ENCODE measurements at places on chromosomes 3 and 15.

DNA sequence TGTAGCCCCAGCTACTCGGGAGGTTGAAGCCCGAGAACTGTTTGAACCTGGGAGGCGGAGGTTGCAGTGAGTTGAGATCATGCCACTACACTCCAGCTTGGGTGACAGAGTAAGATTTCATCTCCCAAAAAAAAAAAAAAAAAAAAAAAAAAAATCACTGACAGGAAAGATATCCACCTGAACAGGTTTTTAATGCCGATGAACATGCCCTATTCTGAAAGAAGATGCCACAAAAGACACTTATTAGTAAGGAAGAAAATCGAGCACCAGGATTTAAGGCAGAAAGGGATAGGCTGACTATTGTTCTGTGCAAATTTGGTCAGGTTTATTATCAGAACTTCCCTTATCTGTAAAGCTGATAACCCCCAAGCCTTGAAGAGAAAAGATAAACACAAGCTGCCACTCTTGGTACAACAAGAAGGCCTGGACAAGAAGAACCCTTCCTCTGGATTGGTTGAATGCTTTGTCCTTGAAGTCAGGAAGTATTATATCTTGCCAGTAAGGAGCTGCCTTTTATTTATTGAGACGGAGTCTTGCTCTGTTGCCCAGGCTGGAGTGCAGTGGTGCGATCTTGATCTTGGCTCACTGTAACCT, 2.7 kb upstream of the PARP16 start:
- no peak for DNase-seq

GRCh38 chr15:34038023-34038870, 757 bp downstream of the AVEN start:
- peak; percentile 84 for DNase-seq

GRCh38 chr15:31034152-31034551, 42.7 kb upstream of the MTMR10 start:
- DNase-seq, result no peak

DNA sequence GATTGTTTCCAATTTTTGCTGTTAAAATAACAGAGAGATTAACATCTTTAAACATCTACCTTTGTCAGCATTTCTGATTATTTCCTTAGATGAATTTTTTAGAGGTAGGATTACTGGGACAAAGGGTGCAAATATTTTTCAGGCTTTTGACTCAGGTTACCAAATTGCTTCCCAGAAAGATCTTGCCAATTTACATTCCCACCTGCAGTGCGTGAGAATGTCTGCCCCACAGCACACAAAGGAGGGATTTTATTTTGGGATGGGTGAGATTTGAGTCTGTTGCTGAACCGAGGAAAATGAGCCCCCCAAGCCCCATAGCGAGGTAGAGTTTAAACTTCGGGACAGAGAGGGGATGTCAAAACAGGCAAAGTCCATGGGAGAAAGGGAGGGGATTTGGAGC, 25.9 kb upstream of the RNU6-1 start:
- DNase-seq, result no peak

GRCh38 chr3:44890258-44890657, 15.8 kb downstream of the TGM4 start:
- DNase-seq, result no peak

GRCh38 chr3:126496894-126497850, 20.4 kb downstream of the UROC1 start:
- no peak for DNase-seq

GRCh38 chr3:99875581-99875928, 57.9 kb downstream of the CMSS1 start:
- no peak for DNase-seq

DNA sequence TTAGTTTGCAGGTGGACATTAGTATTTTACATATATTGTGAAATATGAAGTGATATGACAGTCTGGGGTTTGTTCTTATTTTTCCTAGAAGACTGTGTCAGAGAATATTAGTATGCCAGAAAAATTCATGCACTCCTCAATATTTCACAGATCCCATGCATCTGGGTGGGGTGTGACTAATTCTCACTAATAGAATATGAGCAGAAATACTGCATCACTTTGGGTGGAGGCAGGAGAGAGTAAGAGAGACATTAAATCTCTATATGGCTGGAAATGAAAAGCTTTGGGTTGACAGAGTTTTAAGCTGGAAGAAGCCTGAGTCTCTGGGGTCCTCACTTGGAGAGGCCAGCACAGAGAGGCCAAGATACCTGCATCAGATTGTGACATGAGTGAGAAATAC, 101.3 kb upstream of the DPH6 start:
- no peak for DNase-seq

DNA sequence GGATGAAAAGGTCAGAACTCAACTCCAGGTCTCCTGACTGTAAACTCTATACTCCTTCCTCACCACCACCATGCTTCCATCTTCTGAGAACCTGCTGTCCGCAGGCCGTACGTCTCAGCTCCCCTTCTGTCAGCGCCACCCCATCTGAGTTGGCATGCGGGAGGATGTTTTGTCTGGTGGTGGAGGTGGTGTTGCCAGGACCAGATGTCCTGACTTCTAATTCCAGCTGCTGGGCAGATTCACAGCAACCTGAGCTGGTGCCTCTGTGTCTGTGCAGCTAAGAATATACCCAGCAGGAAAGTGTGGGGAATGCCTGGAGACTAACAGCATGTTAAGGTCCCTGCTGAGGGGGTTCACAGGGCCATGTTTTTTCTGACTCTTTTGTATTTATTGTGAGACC, 23.2 kb downstream of the PLA1A start:
- DNase-seq, result no peak

DNA sequence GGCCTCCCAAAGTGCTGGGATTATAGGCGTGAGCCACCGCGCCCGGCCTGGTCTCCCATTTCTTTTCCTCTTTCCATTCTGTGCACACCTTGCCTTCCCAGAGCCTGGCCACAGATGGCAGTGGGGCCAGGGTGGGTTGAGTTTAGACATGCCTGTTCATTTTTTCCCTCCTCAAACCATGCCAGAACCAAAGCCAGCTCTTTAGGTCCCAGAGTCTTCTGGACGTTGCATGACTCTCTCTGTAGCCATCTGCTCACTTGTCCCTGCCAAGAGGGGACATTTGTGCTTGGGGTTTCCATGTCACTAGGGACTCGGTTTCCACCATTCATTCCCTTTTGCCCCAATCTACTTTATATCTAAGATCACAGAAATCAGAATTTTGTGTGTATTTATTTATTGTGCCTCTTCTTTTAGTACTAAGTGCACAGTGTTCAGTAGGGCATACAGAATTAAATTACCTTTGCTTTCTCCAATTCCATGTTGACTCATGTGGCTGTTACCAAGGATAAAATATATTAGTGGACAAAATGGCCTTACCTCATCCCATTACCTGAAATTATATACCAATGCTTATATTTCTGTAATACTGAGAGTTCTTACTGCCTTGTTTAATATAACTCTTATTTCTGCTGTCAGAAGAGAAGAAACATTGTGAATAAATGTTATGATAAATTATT, 49.6 kb downstream of the USP13 start:
- no peak for DNase-seq

DNA sequence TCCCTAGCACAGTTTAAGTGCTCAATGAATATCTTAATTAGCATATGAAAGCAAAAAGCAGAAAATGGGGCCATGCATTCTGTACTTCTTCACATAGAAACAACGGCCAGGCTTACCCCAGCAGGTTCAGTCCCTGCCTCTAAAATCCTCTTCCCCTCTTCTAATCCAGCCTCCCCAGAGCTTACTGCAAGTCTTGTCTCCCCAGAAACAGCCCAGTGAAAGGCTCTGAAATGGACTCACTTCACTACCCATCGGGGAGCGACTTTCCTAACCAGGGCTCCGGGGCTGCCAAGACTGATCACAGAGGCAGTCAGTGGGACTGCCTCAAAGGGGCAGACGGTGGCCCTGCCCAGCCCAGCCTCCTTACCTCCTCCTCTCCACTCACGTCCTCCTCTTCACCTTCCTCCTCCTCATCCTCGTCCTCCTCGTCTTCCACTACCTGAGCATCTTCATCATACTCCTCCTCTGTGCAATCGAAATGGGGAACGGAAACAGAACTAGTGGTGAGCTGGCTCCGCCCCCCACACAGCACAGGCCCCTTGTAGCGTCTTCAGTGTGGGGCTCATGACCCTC, 38.0 kb downstream of the ANP32A start:
- no peak for DNase-seq

DNA sequence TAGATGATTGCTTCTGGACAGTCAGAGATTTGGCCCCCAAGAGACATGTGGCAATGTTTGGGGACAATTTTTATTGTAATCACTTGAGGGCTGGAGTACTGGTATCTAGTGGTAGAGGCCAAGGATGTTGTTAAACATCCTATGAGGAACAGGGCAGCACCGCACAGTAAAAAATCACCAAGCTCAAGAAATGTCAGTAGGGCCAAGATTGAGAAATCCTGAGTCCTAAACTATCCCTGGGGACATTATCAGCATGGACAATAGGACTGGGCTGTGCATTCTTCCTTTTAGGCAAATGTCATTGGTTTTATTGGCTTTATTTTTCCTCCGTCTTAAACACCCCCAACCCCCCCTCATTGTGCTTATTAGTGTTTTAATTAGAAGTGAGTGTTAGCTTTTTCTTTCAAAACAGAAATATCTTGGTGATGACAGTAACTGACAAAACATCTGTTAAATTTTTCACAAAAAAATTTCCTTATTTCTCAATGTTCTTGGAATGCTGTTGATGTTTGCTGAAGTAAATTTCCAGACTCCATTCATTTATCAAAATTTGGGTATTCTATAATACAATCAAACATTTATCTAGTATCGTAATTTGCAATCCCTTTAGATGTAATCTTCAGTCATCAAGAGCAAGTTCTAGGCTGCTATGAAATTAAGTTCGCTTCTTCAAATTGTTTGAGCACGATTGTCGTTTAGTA, 944.4 kb downstream of the VGLL3 start:
- DNase-seq, result no peak

- DNase-seq, result no peak
Observed at GRCh38 chr15:41930221-41930866, 36.5 kb upstream of the SPTBN5 start.

- DNase-seq, result no peak
Observed at GRCh38 chr3:196003611-196004010, 78.3 kb downstream of the TFRC start.

GRCh38 chr15:35393398-35393797, 152.6 kb downstream of the DPH6 start:
- no peak for DNase-seq

DNA sequence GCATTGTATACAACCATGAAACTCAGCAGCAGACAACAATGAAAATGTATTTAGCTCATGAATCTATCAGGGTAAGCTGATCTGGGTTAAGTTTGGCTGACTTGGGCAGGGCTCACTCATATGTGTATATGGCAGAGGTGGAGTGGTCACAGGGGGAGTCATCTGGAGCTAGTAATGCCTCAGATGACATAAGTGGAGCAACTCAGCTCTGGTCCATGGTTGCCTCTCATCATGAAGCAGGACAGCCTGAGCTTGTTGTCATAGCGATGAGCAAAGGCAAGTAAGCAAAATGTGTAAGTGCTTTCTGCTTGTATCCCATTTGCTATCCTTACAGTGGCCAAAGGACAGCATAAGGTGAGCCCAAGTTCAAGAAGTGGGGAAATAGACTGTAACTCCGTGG, 64.5 kb downstream of the ALCAM start:
- DNase-seq, result no peak

GRCh38 chr3:123112232-123112631, 45.4 kb downstream of the PDIA5 start:
- DNase-seq, result no peak

DNA sequence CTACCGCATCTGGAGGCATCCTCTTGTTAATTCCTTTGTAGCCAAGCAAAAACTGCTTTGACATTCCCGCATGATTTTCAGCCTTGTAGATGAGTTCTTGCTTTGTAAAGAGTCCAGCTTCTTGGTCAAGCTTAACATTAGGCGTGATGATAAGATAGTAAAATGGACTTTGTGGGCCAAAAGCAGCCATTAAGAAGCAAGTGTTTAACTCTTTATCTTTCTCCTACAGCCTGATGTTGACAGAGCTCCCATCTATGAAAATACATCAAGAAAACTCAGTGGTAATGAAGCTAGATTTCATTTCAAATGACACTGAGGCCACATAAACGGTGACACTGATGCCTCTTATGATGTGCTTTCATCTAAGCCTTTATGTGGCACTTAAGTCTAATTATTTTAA, 33.2 kb downstream of the FNDC3B start:
- no peak for DNase-seq

GRCh38 chr15:85458764-85459163, 78.4 kb downstream of the AKAP13 start:
- no peak for DNase-seq

DNA sequence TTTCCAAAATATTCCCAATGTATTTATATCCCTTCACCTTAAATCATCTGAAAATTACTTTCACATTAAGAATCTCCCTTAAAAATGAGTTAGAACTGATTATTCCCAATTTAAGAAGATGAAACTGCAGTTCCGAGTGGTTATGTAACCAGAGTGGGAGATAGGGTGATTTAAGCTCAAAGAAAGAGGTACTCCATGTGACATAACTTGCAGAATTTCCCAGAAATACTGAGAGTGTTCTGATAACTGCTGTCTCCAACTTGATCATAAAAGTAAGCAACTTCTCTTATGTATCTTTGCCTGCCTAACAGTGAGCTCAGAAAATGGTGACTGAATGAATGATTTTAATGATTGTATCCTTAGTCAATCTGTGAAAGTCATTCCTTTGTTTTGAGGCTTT, 32.3 kb downstream of the ARRDC4 start:
- no peak for DNase-seq

GRCh38 chr3:124295362-124295761, 303.4 kb upstream of the ROPN1 start:
- DNase-seq, result no peak

All from activated CD8-positive, alpha-beta memory T cell treated with anti-CD3 and anti-CD28 coated beads, Interleukin-2, amount 50 U/mL, for 48 hours (primary cell).